ENCODE measurements at places on chromosomes 2 and 18.

- DNase-seq = no peak
These were observed 95.2 kb downstream of the TFCP2L1 start for GRCh38 chr2:121189661-121190381.

DNA sequence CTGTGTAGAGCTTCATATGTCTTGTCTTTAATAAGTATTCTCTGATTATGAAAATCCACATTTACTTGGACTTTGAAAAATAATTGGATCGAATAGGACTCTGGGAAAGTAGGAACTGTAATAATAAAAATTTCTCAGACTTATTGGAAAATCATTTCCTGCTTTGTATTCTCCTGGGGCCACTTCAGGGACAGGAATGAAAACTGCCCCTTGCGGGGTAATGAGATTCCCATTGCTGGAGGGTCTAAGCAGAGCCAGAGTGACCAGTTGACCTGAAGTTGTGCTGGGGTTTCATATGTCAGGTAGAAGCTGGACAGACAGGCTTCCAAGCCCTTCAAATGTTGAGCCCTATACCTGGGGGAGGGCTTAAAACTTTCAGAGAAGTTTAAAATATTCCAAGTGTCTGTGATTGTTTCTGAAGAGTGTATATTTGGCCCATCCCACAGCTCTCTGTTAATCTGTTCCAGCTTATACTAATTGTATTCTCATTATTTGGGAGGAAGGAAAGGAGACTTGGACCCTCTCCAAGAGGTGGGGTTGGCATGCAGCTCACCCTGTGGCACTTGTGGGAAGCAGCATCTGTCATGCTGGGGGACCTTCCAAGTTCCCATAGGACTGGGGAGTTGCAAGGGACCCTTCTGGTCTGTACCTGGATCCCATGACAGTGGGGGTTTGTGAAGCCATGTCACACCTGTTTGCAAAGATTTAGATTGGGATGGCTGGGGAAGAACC lies 268.7 kb upstream of the ATP5MC3 start:
- no peak for DNase-seq

GRCh38 chr2:157326698-157327097 lies 1.1 kb upstream of the ERMN start:
- no peak for DNase-seq

DNA sequence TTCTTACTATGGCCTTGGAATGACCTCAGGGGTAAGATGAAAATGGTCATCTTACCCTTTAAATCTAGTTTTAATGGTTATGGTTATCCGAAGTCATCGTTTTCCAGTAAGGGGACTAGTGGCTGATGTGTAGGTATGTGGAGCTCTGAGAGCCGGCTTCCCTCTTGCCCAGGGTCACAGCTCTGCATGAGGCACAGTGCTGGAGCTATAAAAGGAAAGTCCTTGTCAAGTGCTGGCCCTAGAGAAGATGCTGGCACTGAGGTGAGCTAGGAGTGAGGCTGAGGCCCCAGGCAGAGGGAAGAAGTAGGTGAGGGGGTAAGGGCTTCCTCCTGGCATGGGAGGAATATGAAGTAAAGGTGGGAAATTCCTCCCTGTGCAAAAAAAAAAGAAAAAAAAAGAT lies 35.0 kb downstream of the SMARCAL1 start:
- no peak for DNase-seq
